Stimulated activated CD4-positive, alpha-beta T cell treated with anti-CD3 and anti-CD28 coated beads, Interleukin-12 subunit alpha, Interleukin-12 subunit beta, amount 100 ng/mL, for 24 hours (primary cell): ENCODE measurements at places on chromosomes 5 and 9.

DNA sequence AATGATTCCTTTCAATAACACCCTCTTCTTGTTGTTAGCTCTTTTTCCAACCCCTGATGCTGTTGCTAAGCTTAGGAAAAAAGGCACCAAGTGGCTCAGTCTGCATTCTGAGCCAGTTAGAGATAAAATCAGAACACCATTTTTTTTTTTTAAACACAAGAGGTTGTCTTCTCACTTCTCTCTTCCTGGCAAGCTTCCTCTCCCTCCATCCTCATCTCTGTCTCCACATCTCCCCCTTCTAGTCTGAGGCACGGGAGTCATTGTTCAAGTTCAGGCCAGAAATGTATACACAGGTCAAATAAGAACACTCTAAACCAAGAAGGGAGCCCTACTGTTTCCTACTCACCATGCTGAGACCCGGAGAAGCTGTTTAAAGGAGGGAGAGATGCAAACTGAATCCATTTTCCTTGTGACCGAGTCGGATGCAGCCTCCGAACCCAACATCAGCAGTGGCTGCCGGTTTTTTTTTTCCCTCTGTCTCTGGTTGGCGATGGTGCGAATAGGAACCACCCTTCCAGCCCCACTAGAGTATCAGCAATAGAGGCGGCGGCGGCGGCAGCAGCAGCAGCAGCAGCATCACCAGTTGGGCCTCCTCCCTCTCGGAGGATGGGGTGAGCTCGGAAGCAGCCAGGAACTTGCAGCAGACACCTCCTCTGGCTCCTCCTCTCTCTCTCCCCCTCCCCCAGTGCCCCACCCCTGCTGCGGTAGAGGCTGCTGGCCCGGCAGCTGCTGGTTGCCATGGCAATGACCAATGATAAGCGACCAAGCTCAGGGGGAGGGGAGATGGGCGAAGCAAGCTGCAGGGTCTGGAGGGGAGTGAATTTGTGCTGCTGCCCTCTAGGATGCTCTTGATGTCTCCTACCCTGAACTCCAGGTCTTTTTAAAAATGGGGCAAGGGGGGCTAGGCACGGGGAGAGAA is at the start of gene JAKMIP2:
TSS of gene JAKMIP2 (minus strand) at position 619 of the 919 bp plus-strand sequence. CDS start 110,922 bp downstream, outside the sequence.
- DNase-seq: peak; percentile 56

GRCh38 chr5:9340085-9340484 is 205.8 kb downstream of the SEMA5A start:
- DNase-seq: no peak

- DNase-seq: no peak
Observed at GRCh38 chr9:37550781-37551180, 25.4 kb downstream of the FBXO10 start.

GRCh38 chr9:117454711-117455110 is 39.9 kb upstream of the ASTN2 start:
- DNase-seq: no peak

DNA sequence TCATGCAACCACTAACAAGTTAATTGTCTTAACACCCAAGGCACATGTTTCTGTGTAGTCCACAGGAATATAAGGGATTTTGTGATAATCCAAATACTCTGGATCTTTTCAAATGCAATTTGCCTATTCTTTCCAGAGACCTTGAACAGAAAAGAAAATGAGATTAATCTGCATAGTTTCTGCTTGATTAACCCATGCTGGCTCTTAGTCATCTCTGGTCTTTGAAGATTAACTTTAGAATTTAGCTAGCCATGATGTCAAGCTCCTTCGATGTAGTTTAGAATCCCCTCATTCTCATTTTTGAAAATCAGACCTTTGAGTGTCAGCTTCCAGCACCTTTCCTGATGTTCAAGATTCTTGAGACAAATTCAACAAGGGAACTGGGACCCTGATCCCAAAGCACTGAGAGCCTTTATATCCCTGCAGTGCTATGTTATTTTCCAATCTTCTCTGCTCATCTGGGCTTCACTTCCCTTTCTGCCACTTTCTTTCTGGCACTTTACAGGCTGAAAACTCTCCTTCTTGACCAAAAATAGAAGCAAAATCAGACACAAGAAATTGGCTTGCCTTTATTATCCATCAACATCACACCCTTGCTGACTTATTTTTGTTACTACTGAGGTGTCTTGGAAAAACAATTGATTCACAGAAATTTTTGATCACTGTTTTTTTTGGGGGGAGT is 155.5 kb downstream of the PALM2AKAP2 start:
- no peak for DNase-seq
